ENCODE measurements at places on chromosomes 16 and 17. TPM values are rescaled to one million over a fixed set of nuclear protein-coding genes. Genes with fewer than 3 reads are reported as not detected.

GRCh38 chr16:1950047-1950446 is 4.4 kb downstream of the RPL3L start:
- no peaks in the 10 kb centered on the region for H3K4me1 ChIP-seq
- no peaks in the 10 kb centered on the region for H3K36me3 ChIP-seq
- no peak for DNase-seq
- H3K27ac ChIP-seq = no peak overlapping the region

DNA sequence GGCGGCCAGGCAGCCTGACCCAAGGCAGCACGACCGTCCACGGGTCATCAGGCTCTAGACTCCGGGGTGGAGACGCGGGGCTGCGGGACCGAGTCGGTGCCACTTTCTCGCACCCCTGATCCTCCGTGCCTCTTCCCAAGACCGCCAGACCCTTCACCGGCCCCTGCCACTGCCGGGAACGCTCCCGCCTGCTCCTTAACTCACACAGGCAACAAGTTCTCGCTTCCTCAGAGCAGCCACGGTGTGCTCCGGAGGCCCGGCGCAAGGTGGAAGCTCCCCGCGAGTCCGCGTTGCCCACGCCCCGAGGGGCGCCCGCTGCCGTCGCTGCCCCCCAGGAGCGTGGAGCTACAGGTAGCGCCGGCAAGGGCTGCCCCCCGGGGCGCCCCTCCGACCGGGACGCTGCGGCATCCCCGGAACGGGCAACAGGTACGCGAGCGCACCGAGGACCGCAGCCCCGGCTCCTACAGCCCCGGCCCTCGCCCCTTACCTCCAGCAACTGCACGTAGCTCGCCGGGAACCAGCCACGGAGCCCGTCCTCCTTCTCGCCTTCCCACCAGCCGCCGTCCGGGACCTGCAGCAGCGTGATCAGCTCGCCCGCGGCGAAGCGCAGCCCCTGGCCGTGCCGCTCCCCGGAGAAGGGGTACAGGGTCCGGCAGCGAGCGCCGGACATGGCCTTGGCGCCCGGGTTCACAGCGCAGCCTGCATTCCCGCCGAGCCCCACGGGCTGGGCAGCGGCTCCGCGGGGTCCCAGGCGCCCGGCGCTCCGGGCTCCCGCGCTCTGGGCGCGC is 491 bp downstream of the GAS7 start:
- peaks cover 21% of the 10 kb centered on the region for H3K4me1 ChIP-seq
- H3K4me3 ChIP-seq = peak overlapping the region; percentile 72
- H3K27ac ChIP-seq = peak overlapping the region; percentile 62

GRCh38 chr16:48271728-48272127 is 24.4 kb upstream of the ABCC11 start:
- no peak for DNase-seq
- peaks cover 6% of the 10 kb centered on the region for H3K36me3 ChIP-seq
- peaks cover 40% of the 10 kb centered on the region for H3K4me1 ChIP-seq

DNA sequence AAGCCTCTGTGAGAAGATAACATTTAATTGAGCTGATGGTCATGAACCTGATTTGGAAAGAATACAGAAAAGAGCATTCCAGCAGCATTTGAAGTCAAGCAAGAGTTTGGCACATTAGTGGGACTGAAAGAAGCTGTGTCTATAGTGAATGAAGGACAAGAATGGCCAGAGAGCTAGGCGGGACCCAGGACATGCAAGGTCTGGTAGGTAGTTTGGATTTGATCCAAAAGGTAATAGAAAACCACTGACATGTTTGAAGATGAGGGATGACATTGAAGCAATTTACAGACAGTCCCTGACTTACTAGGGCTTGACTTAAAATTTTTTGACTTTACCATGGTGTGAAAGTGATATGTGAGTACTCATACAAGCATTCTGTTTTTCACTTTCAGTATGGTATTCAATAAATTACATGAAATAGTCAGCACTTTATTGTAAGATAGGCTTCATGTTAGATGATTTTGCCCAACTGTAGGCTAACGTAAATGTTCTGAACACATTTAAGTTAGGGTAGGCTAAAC is 7.6 kb downstream of the CYB5B start:
- no peaks in the 10 kb centered on the region for H3K4me1 ChIP-seq
- no peak for DNase-seq
- H3K36me3 ChIP-seq = no peaks in the 10 kb centered on the region
- H3K27me3 ChIP-seq = no peaks in the 10 kb centered on the region
- H3K27ac ChIP-seq = no peak overlapping the region
- no peak overlapping the region for H3K4me3 ChIP-seq

GRCh38 chr16:88292007-88292970 is 90.5 kb upstream of the ZNF469 start:
- no peak for DNase-seq
- H3K27me3 ChIP-seq = no peaks in the 10 kb centered on the region
- no peak overlapping the region for H3K4me3 ChIP-seq

DNA sequence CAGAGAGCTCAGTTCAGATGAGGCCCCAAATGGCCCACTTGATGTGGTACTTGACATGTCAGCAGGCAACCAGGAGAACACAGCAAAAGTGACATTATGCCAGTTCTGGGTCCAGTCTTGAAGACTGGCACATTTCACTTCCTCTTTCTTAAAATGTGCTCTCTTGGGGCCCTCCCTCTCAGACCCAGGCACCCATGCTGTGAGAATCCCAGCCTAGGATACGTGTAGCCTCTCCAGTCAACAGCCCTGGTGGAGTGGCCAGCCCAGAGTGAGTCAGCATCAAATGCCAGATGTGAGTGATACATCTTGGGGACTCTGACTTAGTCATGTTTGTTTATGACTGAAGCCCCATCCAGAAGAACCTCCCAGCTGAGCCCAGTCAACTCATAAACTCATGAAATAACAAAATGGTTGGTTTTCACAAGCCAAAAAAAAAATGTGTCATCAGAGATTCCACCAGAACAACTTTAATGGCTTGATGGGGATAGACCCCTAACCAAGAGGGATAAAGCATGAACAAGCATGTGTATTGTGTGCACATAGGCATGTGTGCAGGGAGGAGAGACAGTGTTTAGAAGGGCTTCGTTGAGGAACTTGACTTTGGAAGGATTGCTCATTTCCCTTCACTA is 82.5 kb upstream of the TNRC6C start:
- DNase-seq = no peak
- no peaks in the 10 kb centered on the region for H3K36me3 ChIP-seq
- H3K27me3 ChIP-seq = no peaks in the 10 kb centered on the region
- H3K27ac ChIP-seq = no peak overlapping the region

GRCh38 chr16:27595475-27595874 is 45.5 kb downstream of the KATNIP start:
- H3K4me1 ChIP-seq = no peaks in the 10 kb centered on the region
- H3K27me3 ChIP-seq = no peaks in the 10 kb centered on the region
- no peak overlapping the region for H3K4me3 ChIP-seq

GRCh38 chr16:11004351-11004750 is 60.0 kb downstream of the CLEC16A start:
- no peak overlapping the region for H3K4me3 ChIP-seq
- no peaks in the 10 kb centered on the region for H3K27me3 ChIP-seq
- H3K36me3 ChIP-seq = peaks cover 10% of the 10 kb centered on the region
- peaks cover 25% of the 10 kb centered on the region for H3K4me1 ChIP-seq
- no peak for DNase-seq
- H3K27ac ChIP-seq = peak overlapping the region; percentile 75

DNA sequence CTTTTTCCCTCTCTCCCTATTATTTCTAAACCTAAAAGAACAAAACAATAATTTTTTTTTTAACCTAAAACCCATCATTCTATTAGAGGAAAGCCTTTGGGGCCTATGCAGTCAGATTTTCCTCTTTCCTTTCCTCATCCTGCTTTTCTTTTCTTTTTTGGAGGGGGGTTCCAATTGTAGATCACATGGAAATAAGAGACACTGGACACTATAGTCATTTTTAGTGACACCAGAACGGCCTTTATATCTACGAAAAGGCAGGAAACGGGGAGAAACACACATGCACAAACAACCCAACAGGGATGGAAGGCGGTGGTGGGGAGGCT is 5.1 kb upstream of the ZFHX3 start:
- no peaks in the 10 kb centered on the region for H3K36me3 ChIP-seq
- peak overlapping the region; percentile 13 for H3K4me3 ChIP-seq
- peak overlapping the region; percentile 98 for H3K27ac ChIP-seq
- no peak for DNase-seq

GRCh38 chr16:5756969-5757368 is 659.4 kb upstream of the EEF2KMT start:
- no peak overlapping the region for H3K27ac ChIP-seq
- H3K4me3 ChIP-seq = no peak overlapping the region
- H3K36me3 ChIP-seq = no peaks in the 10 kb centered on the region
- no peaks in the 10 kb centered on the region for H3K4me1 ChIP-seq
- no peaks in the 10 kb centered on the region for H3K27me3 ChIP-seq
- no peak for DNase-seq

DNA sequence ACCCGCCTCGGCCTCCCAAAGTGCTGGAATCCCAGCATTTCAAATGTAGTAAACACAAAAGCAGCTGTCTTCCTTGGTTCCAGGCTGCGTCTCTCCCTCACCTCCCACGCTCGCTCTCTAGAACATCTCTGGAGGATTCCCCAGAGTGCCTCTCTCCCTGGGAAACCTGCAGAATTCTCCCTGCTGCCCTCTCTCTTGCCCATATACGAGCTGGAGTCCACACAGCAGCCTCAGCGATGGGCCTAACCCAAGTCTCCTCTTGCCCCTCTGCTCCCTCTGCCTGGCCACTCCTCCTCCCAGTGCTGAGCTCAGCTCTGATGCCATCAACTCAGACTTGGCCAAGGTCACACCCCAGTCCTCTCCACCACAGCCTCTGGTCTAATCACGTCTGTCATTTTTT is 10.6 kb downstream of the GPRC5B start:
- H3K4me3 ChIP-seq = no peak overlapping the region
- H3K27ac ChIP-seq = peak overlapping the region; percentile 8
- H3K4me1 ChIP-seq = no peaks in the 10 kb centered on the region
- no peak for DNase-seq
- no peaks in the 10 kb centered on the region for H3K27me3 ChIP-seq

DNA sequence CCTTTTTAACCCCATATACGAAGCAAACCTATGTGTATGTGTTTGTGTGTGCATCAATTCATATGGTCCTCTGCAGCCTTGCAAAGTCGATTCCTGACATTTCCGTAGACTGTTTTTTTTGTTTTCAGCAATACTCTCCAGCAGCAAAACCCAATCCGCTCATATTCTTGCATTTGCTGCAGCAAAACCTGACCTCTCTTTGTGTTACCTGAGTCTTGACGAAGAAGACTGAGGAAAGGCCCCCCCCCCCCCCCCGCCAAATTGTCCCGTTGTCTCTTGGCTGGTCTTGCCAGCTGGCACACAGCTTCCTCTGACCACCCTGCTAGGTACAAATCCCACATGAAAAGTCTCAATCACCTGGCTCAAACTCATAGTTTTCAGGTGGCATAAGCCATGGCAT is 494.7 kb downstream of the WWOX start:
- no peaks in the 10 kb centered on the region for H3K4me1 ChIP-seq
- no peaks in the 10 kb centered on the region for H3K36me3 ChIP-seq
- H3K4me3 ChIP-seq = no peak overlapping the region
- no peak for DNase-seq
- H3K27ac ChIP-seq = no peak overlapping the region
- no peaks in the 10 kb centered on the region for H3K27me3 ChIP-seq

- peak; percentile 70 for DNase-seq
- H3K4me1 ChIP-seq = peaks cover 75% of the 10 kb centered on the region
- H3K27ac ChIP-seq = peak overlapping the region; percentile 96
- H3K27me3 ChIP-seq = no peaks in the 10 kb centered on the region
- H3K36me3 ChIP-seq = no peaks in the 10 kb centered on the region
- H3K4me3 ChIP-seq = no peak overlapping the region
Observed at GRCh38 chr16:75256059-75256571, 4.7 kb upstream of the BCAR1 start.

DNA sequence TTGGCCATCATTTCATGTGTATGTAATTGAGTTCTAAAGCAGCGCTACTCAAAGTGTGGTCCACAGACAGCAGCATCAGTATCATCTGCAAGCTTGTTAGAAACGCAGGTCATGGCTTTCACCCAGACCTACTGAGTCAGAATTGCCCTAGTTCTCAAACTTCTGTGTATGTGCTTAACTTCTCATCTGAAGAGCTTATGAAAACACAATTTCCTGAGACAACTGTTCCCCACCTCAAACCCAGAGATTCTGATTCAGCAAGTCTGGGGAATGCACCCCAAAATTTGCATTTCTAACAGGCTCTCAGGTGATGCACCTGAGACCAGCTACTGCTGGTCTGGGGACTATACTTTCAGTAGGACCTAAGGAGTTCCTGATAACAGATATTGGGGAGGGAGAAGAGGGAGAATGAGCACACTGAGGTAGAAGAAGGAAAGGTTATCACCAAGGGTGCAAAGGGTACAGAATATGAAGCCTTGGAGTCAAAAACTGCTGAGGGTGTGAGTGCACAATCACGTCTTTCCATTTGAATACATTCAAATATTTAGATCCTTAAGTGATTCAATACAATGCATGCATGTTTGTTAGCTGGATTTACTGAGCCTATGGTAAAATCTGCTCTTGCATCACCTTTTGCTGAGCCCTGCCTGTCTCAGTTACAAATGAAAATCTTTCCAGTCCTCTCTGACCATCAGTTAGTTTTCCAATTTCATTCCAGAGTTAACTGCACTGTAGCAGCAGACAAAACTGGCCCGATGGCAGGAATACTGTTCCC is 29.2 kb upstream of the SKAP1 start:
- H3K36me3 ChIP-seq = no peaks in the 10 kb centered on the region
- peaks cover 9% of the 10 kb centered on the region for H3K27me3 ChIP-seq
- no peak overlapping the region for H3K27ac ChIP-seq
- DNase-seq = no peak

- DNase-seq = no peak
- no peak overlapping the region for H3K4me3 ChIP-seq
- H3K36me3 ChIP-seq = no peaks in the 10 kb centered on the region
- H3K4me1 ChIP-seq = no peaks in the 10 kb centered on the region
- H3K27ac ChIP-seq = no peak overlapping the region
Observed at GRCh38 chr17:71363661-71364060, 757.2 kb upstream of the SOX9 start.

DNA sequence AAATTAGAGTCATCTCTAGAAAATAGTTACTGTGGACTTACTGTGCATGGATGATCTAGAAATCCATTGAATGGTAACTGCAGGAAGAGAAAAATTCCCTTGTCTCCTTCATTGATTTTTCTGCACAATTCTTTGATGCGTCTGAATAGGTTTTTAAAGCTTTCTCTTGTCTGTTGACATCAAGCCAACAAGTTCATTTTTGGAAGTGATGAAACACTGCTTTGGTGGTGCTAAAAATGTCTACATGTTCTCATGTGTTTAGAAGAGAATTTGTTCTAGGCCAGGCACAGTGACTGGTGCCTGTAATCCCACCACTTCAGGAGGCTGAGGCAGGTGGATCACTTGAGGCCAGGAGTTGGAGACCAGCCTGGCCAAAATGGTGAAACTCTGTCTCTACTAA is 57.1 kb upstream of the AXIN2 start:
- no peak overlapping the region for H3K27ac ChIP-seq
- H3K4me1 ChIP-seq = peaks cover 7% of the 10 kb centered on the region
- H3K36me3 ChIP-seq = no peaks in the 10 kb centered on the region
- no peak overlapping the region for H3K4me3 ChIP-seq

- DNase-seq = no peak
- H3K4me3 ChIP-seq = no peak overlapping the region
- no peaks in the 10 kb centered on the region for H3K36me3 ChIP-seq
Observed at GRCh38 chr17:44584443-44584842, 27.2 kb downstream of the FZD2 start.

Gene HEATR9
- not detected for total RNA-seq

Gene KRTAP9-2
- total RNA-seq = not detected

Gene SLFN5
- 23.0 TPM for total RNA-seq

Gene PFN1
- total RNA-seq = 745 TPM

Gene CMTM2
- not detected for total RNA-seq

Gene MYADML2
- total RNA-seq = not detected

Gene DHRS13
- total RNA-seq = 8.4 TPM

Gene KRT33A
- total RNA-seq = not detected

Gene NPIPA7
- 2.6 TPM for total RNA-seq

Gene CCL16
- 1.1 TPM for total RNA-seq

Gene CNGB1
- total RNA-seq = not detected

Gene FAM83G
- total RNA-seq = 2.5 TPM

Gene C16orf92
- not detected for total RNA-seq

All from sigmoid colon (tissue), 7 donors.